ENCODE measurements at places on chromosomes 5 and 9.
A peak's percentile ranks its signal among the peaks of the same experiment; 100 is the strongest.

- no peak for DNase-seq
These were observed 180.2 kb downstream of the FBXL17 start for GRCh38 chr5:108201721-108202120.

DNA sequence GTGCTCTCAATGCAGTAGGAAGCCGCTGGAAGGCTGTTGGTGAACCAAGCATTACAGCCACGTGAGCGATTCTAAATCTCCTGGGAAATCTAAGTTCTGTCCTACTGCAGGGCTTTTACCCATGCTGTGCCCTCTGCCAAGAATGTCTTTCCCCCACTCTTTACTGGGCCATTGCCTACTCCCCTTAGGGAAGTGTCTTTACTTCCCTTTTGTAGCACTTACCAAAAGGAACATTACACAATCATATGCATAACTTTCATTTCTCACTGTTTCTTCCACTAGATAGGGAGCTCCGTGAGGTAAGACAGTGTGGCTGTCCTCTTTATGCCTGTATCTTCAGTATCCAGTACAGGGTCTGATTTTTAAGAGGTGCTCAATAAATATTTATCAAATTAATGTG is 241.7 kb upstream of the NR4A3 start:
- DNase-seq, result no peak

- no peak for DNase-seq
These were observed 9.4 kb downstream of the FBXW11 start for GRCh38 chr5:171997011-171997410.

GRCh38 chr9:14030375-14031059 is 283.4 kb downstream of the NFIB start:
- no peak for DNase-seq

DNA sequence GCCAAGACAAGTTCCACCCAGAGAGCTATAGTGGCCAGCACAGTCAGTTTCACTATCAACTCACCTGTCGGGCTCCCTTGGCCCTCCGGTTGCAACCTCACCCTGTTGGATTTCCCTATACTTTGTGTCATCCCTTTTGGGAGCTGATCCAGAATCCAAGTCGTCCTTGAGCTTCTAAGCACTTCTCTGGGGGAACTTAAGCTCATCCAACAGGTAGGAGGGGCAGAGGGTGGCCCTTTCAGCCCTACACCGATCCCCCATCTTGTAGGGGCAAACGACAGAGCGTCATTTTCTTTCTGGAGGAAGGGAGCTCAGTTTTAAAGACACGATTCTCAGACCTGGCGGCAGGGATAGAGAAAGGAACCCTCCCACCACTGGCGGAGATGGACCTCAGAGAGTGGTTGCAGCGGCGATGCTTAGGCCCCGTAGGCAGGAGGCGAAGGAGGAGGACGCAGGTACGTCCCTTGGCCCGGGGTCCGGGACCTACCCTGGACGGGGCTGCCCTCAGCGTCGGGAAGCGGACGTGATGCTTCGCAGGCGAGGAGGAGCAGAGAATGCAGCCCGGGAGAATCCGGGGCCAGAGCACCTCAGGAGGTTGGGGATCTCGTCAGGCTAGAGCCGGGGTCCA is 519 bp downstream of the ZER1 start:
- DNase-seq, result no peak

GRCh38 chr5:124948754-124949275 is 202.4 kb upstream of the ZNF608 start:
- DNase-seq, result no peak

GRCh38 chr5:6722015-6722414 is 8.8 kb downstream of the TENT4A start:
- peak; percentile 11 for DNase-seq

DNA sequence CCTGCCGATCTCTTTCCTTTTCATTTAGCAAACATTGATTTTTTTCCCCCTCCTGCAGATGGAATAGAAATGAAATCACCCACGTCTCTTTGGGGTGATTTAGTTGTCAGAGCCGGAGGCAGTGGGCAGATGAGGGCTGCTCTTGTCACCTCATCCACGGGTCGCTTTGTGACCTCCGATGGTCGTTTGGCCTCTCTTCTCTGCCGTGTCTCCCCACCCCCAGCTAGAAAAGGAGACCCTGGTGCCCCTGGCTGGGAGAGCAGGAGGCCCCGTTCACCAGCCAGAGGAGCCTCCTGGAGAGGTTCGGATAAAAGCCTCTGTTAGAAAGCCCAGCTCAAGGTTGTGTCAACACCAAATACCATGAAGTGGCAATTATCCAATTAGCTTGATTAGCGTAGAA is 21.6 kb upstream of the RXRA start:
- no peak for DNase-seq

- no peak for DNase-seq
These were observed 68.7 kb upstream of the UNC5A start for GRCh38 chr5:176741561-176742211.

Data from CD4-positive, alpha-beta T cell treated with Interleukin-4 for 1 hour (primary cell).